ENCODE measurements at places on chromosomes 4 and X.

GRCh38 chrX:39705290-39705689 lies 392.5 kb downstream of the BCOR start:
- DNase-seq, result no peak

GRCh38 chrX:22629105-22629725 lies 356.5 kb downstream of the CBLL2 start:
- no peak for DNase-seq

DNA sequence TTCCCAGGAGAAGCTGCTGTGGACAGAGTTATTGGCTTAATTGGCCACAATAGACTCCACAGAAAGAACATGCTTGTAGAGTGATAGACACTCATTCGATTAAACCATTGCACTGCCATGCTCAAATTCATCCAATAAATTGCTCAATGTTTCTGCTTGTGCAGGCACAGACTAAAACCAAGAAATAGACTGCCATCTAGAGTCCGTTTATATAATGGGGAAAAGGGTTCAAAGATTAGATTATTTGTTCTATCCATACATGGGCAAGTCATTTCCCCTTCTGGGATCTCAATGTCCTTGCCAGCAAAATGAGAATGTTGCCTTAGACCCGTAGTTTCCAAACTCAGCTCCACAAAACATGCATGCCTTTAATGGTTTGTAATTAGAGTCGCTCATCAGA lies 8.7 kb downstream of the SMIM10 start:
- peak; percentile 28 for DNase-seq

- DNase-seq, result no peak
These were observed 244.2 kb downstream of the CBLL2 start for GRCh38 chrX:22516893-22517292.

GRCh38 chrX:107123750-107124149 lies 5.1 kb upstream of the RBM41 start:
- DNase-seq, result no peak

GRCh38 chr4:67542076-67542475 lies 3.2 kb downstream of the CENPC start:
- DNase-seq, result no peak

DNA sequence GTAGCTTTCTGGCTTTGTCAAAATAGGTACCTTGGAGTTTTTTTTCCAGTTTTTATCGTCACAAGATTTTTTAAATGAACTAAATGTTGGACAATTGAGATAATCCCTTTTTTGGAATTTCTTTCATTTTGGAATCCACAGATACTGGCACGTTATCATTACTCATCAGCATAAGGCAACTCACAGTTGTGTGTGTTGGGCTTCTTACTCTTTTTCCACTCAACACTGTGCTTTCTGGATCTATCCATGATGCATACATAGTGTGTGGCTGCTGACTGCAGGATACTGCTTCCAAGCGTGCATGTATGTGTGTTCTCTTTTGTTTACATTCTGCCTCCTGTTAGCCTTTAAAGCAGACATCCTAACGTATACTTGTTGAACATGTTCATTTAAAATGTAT lies 113.5 kb upstream of the FAM9A start:
- no peak for DNase-seq

GRCh38 chr4:30094887-30095286 lies 625.3 kb upstream of the PCDH7 start:
- no peak for DNase-seq

- DNase-seq, result no peak
These were observed 42.9 kb downstream of the SCD5 start for GRCh38 chr4:82755650-82756049.

DNA sequence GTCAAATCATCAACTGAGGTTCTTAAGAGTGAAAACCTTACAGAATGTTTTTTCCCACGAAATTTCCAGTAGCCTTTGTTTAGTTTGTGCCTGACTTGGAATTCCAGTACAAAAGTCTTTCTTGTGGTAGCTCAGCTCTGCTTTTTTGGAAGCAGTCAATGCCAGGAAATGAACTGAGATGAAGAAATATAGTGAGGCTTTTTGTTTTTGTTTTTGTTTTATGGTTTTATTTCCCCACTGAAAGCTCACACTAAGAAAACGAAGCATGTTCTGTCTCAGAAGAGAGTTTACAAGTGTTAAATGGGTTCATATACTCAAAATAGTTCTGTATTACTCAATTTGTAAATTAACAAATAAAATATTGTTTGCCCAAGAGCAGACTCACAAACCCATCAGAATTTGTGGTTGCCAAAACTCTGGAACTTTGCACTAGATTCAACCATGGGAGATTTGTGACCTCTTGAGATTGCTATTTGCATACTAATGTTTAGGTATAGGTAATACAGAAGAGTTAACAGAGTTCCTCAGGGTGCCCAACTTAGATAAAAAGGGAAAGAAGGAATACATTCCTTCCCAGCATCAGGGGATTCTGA lies 1060.8 kb downstream of the FAT4 start:
- no peak for DNase-seq

- no peak for DNase-seq
These were observed 35.3 kb downstream of the RBPJ start for GRCh38 chr4:26356081-26356501.

DNA sequence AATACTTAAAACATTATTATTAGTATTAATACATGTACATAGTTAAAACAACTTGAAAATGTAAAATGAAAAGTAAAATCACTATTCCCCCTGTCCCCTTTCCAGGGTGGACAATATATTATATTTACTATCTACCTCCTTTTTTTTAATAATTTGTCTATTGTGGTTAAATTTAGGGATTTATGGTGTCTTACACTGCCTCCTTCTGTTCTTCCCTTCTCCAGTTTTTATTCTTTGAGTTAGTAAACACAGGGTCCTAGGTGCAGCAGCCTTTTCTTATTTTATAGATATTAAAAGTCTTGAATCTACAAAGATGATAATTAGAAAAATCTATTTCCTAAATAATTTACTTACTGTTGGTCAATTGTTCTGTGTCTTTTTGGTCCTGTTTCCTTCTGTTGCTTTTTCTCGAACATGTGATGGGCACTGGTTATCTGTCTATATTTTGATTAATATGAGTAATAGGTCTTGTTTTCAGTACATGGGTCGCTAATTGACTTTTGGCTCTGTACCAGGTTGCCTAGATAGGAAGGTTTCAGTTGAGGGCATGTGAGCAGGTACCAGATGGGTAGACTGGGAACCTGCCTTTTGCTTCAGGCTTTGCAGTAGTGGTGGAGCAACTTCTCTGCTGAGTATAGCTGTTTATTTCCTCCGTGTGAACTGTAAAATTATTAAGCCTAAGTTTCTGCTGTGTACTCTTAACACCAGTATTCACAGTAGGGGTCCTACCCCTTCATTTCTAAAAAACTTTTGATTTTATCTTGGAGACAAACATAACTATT lies 1.1 kb downstream of the NUDT9 start:
- no peak for DNase-seq

DNA sequence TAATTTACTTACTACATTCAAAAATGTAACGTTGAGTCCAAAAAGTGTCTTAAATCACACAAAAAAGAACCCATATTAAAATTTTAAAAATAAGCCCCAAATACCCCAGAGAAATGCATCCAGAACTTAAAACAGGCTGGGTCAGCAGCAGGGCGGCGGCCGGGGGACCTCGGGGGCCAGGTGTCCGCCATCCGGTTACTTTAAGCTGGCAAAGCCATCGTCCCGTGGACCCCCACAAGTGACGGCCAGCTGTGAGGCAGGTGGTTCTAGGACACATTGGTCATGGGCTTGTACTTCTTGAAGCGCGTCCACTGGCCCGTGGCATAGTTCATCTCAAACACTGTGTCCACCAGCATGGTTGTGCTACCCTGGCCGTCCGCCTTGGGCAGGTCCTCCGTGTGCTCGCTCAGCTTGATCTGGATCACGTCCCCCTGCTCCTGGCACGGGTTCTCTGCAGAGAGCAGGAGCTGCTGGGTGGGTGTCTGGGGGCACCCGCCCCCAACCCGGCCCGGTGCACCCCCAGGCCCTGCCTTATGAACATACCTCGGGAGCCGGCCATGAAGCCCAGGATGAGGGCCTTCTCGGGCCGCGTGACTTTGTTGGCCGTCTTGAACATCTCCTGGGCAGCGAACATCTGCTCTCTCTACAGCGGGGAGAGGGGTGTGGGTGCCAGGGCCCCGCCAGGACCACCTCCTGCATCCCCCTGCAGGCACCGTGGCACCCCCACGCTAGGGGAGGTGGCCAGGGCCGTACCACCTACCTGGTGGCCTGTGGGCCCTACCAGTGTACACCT lies 25.5 kb downstream of the NELFA start:
- DNase-seq, result no peak

GRCh38 chr4:56806666-56807065 lies 14.8 kb downstream of the SPINK2 start:
- no peak for DNase-seq

GRCh38 chr4:121252224-121252806 lies 88.2 kb upstream of the TNIP3 start:
- DNase-seq, result peak; percentile 63

DNA sequence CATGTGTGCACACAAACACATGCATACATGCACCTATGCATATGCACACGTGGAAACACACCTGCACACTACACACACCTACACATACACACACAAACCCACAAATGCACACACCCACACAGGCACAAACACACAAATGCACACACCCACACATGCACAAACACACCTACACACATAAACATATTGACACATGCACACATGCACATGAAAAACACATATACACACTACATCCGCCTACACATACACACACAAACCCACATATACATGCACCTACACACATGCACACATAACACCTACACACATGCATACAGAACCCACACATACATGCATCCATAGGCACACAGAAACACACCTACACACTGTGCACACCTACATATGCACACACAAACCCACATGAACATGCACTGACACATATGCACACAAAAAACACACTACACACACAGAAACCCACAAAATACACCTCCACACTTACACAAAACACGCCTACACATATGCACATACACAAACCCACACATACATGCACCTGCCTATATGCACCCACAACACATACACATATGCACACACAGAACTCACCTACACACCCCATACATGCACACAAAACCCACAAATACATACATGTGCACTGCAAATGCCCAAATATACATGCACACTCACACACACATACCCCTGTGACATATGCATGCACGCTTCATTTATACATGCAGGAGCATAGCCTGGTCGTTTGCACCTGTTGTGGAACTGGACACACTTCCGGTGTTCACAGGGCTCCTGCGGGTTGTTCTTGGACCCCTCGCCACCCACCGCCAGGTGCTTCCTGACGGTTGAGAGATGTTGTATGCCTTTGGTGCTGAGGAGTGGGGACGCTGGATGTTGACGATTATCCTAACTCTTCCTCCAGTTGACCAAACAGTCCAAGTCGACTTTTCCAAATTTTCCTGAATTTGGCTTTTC lies 22.1 kb downstream of the CD99 start:
- DNase-seq, result no peak

GRCh38 chr4:7638984-7639789 lies 204.5 kb upstream of the PSAPL1 start:
- no peak for DNase-seq

GRCh38 chr4:181528570-181529184 lies 714.5 kb upstream of the TENM3 start:
- no peak for DNase-seq

- peak; percentile 64 for DNase-seq
These were observed 9.4 kb upstream of the MMAA start for GRCh38 chr4:145609481-145610427.

- DNase-seq, result no peak
These were observed 173.0 kb downstream of the SPCS3 start for GRCh38 chr4:176492646-176493302.

- no peak for DNase-seq
These were observed 1634.3 kb upstream of the ADGRL3 start for GRCh38 chr4:59565836-59566235.

GRCh38 chrX:53373307-53373706 lies 49.1 kb downstream of the SMC1A start:
- DNase-seq, result no peak

DNA sequence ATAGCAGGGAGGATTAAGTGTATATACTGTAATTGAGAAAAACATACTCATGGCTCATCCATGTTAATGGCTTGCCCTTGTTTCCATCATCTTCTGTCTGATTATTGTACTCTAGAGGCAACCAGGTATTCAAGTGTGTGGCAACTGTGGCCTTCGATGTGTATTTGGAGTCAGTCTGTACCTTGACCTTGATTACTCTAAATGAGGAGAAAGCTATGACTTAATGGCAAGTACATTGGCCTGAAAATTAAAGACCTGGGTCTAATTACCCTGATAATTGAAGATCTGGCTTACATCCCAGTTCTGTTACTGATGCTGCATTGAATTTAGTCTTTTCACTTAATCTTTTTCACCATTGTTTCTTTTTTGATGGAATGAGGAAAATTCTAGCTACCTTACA lies 409.2 kb downstream of the CCSER1 start:
- DNase-seq, result no peak

- DNase-seq, result no peak
These were observed 28.0 kb downstream of the PDHA2 start for GRCh38 chr4:95867919-95868318.

- DNase-seq, result no peak
These were observed 37.1 kb downstream of the HEPH start for GRCh38 chrX:66200855-66201795.

DNA sequence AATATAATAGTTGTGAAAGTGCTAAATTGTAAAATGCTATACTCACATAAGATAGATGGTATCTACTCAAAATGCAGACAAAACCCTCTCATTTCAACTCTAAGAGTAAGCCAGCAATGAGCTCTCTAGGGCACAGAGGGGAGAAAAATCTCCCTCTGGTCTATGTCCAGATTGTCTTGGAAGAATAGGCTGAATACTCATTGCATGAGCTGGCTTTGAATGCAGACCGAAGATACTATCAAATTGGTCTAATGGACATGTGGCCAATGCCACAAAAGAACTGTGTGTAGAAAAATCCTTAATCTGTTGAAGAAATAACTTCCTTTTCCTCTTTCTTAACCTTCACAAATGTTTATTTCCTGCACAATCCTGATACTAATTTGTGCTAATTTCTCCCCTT lies 3.5 kb downstream of the ZXDA start:
- no peak for DNase-seq

GRCh38 chrX:1941321-1941720 lies 326.5 kb downstream of the ASMT start:
- DNase-seq, result no peak

DNA sequence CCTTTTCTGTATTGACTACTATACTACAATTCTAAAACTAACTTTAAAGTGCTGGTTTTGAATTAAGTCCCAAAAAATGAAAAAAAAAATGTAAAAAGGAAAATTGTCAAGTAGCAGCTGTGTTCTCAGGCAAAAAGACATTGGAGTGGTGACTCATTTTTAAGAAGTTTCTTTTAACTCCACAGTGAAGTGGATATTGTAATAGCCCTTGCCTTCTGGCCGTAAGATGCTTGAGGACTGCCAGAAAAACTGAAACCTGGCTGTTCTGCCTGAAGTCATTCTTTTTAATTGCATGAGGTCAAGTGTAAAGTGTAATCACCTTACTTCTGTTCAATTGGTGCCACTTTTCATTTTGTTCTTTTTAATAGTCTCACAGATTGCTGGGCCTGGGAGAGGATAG lies 28.9 kb downstream of the SPANXD start:
- DNase-seq, result no peak

- no peak for DNase-seq
These were observed 29.5 kb downstream of the TAPT1 start for GRCh38 chr4:16196482-16197393.
